Stimulated activated CD4-positive, alpha-beta T cell treated with anti-CD3 and anti-CD28 coated beads, Interleukin-1b, Interleukin-23, amount 100 ng/mL, for 48 hours (primary cell): ENCODE measurements at places on chromosomes 2 and 18.

GRCh38 chr2:64685430-64685829 is 31.7 kb upstream of the SERTAD2 start:
- no peak for DNase-seq

GRCh38 chr2:21265752-21266151 is 142.0 kb downstream of the TDRD15 start:
- no peak for DNase-seq

DNA sequence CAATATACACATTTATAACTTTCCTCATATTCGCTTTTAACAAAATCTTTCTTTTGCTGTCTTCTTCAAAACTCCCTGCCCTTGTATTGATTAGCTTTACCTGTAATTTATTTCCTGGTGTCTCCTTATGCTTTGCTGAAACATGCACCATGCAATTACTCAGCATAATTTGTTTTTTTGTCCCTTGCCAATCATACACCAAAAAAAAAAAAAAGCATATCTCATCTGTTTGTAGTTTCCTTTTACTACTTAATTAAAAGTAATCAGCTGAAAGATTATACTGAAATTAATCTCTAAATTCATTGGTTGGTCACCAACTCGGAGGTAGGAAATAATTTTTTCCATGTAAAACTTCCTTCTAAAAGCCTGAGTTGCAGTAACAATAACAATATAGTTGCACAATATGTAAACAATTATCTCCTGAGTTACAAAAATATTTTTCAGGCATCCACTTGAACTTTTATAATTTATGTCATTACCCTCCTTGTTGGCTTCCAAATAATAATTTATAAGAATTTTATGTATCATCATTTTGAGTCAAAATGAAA is 53.0 kb upstream of the ROCK1 start:
- no peak for DNase-seq

DNA sequence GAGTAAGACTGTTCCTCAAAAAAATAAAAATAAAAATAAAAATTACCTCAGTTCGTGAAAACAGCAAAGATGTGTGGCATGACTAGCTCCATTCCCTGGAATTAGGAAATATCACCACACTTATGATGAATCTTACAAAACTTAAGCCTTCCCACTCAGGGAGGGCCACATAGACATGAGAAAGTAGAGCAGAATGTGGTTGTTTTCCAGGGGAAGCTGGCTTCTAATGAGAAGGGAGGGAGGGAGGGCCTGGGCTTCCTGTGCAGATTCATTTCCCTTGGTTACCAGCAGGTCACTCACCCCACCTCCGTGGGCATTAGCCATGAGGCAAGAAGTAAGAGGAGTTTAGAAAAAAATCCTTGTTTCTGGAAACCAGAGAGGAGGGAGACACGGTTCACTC is 95.9 kb upstream of the RMDN2 start:
- DNase-seq, result no peak

DNA sequence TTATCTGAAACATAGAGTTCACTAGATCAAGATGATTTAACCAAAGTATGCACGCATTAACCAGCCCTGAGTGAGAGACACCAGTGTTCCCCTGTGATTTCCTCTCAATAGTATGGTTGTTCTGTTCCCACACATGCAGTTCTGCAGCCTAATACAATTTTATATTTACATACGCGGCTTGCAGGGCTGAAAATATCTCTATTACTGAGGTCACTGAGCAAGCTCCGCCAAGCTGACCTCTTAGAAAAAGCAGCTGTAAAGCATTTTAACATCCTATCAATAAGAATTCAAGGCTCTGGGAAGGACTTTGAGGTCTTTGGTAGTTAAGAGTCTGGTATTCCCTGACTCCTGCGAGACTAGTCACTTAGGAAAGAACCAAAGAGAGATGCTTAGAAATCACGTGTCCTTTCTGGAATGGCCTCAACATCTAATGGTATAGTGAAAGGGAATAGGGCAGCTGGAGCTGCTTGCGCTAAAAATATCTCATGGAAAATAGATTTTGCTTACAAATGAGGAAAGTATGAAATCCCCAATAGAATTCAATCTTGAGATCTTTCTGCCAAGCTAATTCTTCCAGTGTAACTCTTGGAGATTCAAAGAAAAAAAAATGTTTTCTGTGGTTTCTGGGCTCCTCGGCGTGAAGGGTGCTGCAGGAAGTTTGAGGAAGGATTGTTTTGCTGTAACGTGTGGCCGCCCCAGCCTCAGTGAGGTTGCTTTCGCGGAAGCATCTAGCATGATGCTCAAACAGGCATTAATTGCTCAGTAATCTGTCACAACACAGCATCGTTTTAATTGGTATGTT is 59.2 kb downstream of the DOCK10 start:
- DNase-seq, result no peak

- no peak for DNase-seq
These were observed 25.0 kb downstream of the CREG2 start for GRCh38 chr2:101362316-101362715.

DNA sequence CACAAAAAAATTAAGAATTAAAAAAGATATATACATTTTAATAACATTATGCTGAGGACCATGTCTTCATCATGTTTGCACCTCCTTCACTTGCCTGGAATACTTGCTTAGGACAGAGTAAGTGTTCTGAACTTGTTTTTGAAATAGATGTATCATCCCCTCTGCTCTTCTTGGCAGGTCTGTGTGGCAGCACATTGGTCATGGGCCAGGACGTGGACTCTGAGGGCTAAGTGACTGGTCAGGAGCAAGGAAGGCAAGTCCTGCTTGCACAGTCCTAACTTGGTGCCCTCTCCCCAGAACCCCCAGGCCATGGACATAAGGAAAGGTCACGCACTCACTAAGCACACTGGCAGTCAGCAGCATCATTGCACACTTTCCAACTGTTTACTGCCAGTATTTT is 95.8 kb downstream of the PTPRM start:
- DNase-seq, result no peak

DNA sequence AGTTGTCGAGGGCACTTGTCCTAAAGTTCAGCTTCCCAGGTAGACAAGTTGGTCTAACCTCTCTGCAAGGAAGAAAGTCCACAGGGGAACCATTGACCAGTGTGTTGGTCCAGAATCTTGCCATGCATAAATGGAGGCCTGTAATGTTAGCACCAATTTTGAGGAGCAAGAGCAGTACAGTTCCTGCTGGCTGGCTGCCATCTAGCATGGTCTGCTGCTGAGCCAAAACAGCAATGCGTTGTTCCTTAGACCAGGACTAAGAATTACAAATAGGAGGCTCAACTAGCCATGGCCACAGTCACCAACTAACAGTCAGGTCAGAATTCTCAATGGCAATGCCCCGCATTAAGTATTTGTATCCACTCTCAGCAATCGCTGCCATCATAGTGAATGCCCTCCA is 72.8 kb upstream of the WIPF1 start:
- no peak for DNase-seq

DNA sequence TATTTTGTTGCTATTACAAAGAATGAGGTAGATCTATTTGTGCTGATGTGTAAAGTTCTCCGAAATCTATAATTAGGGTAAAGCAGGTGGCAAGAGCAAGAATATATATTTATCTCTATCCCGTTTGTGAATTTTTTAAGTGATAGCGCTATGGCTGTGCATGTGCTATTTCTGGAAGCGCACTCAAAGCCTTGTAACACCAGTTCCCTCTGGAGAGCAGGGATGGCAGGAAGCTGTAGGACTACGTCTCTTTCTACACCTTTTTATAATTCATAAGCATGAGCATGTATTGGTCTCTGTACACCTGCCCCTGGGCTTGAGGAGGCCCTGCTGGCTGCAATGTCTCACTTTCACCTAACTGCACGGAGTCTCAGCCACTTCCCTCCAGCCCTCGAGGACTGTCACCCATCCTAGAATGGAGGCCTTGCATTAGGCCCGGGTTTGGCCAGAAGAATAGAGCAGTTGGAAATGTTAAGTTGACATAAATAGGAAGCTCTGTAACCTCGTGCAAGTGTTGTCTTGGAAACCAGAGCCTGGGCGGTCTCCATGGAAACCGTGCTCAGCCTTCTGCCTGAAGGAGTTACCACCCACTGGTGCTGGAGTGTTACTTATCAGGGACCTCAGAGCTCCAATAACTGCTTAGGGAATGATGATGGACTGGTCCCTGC is 20.9 kb downstream of the ITM2C start:
- DNase-seq, result no peak

DNA sequence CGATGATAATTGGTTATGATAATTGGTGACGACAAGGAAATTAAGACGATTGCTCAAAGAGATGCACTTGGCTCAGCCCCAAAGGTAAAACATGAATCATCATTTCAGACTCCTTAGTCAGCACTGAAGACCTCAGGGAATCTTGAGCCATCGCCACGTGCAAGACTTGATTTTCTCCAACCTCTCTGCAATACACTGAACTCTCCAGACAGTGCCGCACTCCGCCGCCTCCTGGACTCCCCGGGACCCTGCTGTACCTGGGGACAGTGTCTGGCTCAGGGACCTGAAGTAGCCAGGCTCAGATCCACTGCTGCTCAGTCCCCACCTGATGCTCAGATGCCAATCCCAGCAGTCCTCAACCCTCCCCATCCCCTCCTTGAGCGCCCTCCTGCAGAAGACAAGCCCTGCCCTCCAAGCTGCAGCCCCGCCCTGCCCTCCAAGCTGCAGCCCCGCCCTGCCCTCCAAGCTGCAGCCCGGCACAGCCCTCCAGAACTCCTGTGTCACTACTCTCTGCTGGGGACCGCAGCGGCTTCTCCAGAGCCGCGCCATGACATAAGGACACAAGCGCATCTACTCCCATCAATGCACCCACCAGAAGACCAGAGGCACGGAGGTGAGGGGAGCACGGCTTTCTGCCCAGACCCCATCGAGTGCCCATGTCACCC is 1.1 kb downstream of the TMEM18 start:
- DNase-seq, result peak; percentile 48

GRCh38 chr2:124025171-124025580 is at the start of gene CNTNAP5:
CNTNAP5 (plus strand) TSS chr2:124025287; CDS start chr2:124025651, 364 bp downstream.
- peak; percentile 18 for DNase-seq

DNA sequence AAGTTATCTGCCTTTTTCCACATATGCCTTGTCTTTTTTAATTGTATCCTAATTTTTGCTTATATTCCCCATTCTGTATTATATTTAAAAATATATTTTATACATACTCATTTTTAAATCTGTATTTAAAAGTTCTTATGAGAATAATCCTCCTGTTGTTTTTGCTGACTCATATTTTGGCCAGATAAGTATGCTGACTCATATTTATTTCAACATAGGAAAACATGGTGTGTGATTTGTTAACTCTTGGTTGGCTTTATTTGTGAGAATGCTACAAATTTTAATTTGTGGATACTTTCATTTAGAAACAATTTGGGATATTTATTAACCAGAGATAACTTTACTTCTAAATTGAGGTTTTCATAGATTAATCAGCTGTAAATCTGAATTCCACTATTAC is 587.7 kb downstream of the CPS1 start:
- no peak for DNase-seq

DNA sequence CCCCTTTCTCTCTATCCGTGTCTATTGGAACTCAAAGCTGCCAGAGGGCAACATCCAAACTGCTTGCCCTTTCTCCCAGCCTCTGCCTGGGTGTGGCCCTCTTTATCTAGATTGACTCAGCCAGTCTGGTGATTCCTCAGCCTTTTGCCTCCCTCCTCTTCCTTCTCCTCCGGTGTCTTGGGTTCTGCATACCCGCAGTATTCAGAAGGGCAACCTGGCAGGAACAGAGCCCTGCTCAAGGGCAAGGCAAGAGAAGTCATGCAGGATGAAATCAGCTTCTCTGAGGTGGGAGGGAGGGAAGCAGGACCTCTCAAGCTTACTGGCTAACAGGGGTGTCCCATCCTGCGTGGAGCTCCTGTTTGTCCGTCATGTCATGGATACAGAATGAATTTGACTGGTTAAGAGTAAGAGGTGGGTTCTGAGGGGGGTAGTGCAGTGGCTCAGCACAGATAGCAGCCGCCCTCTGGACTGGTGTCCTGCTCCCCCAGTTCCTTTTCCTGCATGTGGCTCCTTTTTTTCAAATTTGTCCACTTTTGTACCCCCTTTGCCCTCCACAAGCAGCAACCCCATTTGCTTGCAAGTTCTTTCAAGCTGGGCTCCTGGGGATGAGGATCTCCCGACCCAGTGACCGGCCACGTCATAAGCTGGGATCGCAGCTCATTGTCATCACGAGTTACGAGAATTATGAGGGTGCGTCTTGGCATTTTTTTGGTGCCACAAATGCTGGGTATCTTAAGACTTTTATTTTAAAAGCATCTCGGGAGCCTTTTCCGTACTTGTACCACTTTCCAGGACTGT is 154.1 kb downstream of the FHOD3 start:
- no peak for DNase-seq

DNA sequence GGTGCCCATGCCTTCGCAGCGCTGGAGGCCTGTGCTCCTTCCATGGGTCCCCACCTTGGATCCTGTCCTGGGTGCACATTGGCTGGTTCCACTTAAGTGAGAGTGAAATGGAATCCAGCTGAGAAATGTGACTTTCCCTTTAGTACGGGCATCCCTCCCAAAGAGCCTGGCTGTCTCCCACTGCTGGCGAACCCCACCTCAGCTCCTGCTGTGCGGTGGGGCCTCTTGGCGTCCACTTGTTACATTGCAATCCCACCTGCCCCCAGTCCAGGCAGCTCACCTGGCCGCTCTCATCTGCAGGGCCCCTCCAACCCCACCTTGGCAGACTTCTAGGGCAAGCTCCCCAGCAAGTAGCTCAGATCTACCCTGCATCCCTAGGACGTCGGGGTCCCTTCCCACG is 35.5 kb upstream of the GNAL start:
- no peak for DNase-seq

DNA sequence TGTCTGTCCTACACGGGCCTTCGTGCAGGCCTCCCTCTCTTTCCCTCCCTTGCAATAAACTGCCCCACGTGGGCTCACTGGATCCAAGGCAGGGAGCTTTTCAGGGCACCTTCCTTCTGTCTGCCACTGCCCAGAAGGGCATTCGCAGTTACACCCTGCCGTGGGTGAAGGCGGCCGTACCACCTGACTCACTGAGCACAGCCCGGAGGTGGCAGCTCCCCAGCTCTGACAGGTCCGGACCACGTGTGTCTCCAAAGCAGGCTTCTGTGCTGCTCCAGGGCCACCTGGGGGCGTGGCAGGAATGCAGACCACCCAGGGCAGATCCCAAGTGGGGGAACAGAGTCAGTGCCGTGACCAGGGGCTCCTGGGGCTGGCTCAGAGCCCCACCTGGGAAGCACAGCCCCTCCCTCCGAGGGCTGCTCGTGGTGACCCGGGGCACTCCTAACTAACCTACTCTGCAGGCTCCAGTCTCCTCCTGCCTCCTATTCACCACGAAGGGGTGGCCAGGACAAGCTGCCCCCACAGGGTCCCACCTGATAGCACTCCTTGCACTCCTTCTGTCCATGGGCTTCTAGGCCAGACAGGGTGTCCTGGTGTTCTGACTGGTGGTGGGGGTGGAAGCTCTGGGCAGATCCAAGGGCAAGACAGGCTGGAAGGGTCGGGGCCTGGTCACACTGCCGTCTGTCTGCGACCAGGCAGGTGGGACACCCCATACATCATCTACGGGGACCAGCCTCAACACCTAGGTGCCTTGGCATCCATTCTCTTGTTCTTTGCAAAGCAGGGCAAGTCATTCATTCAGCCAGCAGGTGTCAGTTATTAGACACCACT is 9.7 kb downstream of the SNED1 start:
- DNase-seq, result no peak
